ENCODE measurements at places on chromosomes 2 and 18.

DNA sequence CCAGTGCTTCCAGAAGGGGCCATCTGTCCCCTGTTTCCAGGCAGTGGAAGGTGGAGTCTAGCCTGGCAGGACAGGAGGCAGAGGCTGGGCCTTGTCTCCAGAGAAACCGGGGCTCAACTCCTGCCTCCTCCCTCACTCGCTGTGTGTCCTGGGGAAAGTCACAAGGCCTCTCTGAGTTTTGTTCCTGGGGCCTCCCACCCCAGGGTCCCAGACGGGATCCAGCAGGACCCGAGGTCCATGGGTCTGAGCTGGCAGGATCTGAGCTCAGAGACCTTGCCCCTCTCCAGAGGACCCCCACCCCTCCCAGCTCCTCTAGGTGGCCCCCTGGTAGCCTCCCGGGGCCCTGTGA is 72.2 kb upstream of the TAF1B start:
- no peak for DNase-seq

DNA sequence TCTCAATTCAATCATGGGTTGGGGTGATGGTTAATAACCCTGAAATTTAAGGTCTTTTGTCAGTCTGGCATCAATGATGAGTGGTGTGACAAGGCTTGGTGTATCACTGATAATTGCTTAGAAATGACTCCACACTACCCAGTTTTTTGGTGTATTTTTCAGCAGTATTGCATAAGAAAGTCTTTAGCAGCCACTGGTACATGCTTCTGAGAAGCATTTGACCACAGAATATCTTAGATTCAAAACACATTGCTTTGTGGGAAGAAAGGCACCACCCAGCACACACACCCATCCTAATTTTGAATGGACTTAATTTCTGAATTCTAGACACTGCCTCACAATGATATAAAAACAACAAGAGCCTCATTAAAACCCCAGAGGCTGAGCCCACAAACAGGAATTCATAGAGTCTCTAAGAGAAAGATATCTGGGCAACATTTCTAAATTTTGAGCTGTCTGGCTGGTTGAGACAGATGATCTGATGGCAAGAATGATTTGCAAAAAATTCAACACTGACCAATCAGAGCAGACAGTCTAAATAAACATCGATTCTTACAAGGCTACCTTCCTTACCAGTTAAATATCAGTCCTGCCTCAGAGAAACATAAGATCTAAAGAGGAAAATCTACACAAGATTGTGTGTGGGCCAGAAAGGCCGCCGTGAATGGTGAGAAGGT is 114.7 kb upstream of the CYP1B1 start:
- no peak for DNase-seq

DNA sequence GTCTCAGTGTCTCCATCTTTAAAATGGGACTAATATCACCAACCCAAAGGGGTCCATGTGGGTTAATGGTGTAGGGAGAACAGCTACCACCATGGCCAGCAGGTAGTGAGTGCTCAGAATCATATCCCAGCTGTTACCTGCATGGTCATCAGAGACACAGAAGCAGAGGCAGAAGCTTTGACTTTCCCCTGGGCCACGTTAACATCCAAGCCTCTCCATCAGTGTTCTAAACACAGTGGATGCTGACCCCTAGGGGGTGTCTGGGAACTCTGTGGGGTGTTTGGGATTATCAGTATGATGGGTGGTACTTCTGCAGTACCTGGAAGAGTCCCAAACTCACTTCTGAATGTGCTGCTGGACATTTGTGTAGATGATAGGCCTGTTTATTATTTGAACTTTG is 93.6 kb downstream of the GYPC start:
- no peak for DNase-seq

DNA sequence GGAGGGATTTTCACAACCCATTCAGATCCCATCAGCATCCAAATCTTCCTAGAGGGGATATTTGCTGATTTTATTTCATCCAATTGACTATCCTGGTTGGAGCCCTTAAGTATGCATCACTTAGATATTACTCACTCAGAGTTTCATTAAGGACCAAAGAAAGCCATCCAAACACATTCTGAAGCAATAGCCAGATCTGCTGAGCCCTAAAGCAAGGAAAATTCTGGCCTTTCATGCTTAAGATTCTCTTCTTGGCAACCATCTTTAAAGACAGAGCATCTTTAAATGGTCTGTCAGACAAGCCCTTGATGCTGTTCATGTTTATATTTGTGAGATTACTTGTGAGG is 40.9 kb upstream of the C1D start:
- DNase-seq, result no peak

GRCh38 chr2:5111581-5111980 is 580.6 kb upstream of the SOX11 start:
- DNase-seq, result no peak

DNA sequence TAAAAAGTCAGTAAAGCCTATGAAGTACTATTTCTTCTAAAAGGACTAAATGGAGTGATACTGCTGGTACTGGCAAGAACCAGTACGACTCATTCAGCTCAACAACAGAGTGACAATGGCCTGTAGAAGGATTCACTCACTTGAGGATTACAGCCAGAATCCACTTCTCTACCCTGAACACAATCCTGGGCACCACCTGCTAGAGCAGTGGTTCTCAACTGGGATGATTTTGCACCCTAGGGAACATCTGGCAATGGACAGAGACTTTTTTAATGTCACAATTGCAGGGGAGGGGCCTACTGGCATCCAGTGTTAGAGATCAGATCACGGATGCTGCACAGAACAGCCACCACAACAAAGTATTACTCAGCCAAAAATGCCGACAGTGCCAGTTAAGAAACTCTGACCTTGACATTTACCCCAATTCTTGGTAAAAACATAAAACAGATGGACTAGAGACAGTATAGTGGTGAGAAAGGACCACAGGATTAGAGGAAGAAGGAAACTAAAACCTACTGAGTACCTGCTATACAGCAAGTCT is 5.0 kb downstream of the SPIRE1 start:
- DNase-seq, result no peak

DNA sequence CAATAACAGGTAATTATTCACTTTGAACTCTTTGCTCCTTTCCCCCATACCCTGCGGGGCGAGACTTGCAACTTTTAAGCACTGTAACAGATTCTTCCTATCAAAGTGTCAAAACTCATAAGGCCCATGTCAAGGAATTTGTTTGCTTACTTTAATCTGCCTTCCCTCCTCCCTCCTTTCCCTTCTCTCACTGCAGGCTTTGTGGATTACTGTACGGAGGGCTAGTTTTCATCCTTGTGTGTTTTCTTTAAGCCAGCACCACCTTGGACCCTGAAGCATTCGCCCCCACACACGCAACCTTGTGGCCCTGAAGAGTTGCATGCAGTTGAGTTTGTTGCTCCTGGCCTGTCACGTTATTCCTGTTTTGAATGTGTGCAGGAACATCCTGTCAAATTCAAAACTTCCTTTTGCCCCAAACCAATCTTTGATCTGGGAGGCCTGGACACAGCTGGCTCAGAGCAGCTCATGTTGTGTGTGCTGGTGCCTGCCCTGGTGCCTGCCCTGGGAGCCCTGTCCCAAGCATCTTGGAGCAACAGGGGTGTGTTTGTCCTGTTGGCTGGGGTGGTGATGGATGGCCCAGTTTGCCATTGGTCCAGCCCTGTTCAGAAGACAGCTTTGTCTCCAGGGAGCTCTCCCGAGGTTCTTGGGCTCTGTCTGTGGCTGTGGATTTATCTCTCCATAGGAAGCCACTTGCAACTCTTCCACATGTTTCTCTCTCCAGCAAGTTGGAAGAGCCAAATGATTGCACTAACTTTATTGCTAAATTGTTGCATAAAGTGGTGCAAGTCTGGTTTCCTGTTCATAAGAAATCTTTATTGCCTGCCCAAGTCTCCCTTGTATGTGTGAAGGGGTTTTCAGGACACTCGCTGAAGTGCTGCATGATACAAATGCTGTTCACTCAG is 199.6 kb downstream of the VAPA start:
- no peak for DNase-seq
